T-cell (primary cell): ENCODE measurements at places on chromosomes 7 and 10. TPM values are rescaled to one million over a fixed set of nuclear protein-coding genes. Genes with fewer than 3 reads are reported as not detected.
A peak's percentile ranks its signal among the peaks of the same experiment; 100 is the strongest.

DNA sequence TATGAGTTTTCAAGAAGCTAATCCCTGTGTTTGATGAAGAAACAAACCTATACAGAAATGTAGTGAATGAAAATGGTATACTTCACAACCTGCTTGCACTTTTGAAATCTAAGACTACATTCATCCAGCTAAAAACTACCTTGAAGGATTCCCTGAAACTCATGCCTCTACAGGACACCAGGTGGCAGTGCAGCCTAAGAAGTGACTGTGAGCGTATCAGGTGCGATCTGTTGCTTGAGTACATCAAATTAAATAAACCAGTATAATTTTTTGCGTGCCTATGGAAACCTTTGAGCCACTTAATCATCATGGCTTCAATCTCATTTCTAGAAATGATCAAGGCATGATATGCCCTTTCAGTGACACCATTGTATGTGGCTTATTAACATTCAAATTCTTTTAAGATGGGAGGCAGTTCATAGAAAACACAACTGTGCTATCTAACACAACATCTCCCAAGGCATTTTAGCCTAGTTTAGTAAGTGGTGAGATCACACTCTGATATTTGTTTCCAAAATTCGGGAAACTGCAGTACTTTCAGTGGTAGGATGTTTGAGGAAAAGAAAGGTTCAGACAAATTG, 57.4 kb downstream of the PPP1R17 start:
- H3K4me3 ChIP-seq = no peak overlapping the region
- peak; percentile 2 for DNase-seq
- no peaks in the 10 kb centered on the region for H3K36me3 ChIP-seq
- no peaks in the 10 kb centered on the region for H3K4me1 ChIP-seq
- H3K27ac ChIP-seq = no peak overlapping the region
- peaks cover 3% of the 10 kb centered on the region for H3K27me3 ChIP-seq

GRCh38 chr7:130941322-130942210, 207.6 kb upstream of the KLF14 start:
- peak overlapping the region; percentile 90 for H3K27ac ChIP-seq
- no peaks in the 10 kb centered on the region for H3K27me3 ChIP-seq
- H3K4me1 ChIP-seq = no peaks in the 10 kb centered on the region
- H3K36me3 ChIP-seq = peaks cover 8% of the 10 kb centered on the region
- no peak for DNase-seq

DNA sequence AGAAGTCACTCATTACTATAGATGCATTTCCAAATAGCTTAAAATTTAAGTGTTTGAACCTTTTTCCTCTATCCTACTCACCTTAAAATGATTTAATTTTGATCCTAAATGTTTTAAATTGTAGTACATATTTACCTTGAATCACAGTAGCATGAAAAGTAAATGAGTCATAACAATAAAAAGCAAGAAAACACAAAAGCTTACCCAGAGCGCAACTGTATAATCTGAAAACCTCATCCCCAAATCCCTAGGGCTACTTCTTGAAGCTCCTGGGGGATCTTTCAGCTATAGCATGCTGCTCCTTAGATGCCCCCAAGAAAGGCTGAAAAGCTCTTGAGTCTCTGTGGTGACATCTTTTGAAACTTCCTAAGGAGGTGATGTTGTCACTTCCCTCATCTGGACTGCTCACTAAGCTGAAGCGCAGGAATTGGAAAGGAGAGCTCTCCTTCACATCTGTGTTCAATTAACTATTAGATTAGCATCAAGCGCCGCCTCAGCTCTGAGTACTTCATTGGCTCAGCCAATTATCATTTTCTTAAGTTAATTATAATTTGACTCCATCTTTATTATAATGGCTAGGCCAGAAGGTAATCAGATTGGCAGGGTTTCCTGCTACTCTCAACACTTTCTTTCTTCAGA, 60.2 kb downstream of the SEMA3E start:
- no peaks in the 10 kb centered on the region for H3K4me1 ChIP-seq
- no peaks in the 10 kb centered on the region for H3K36me3 ChIP-seq

The SNCG gene
- 0.41 TPM for total RNA-seq

The PROSER2 gene
- total RNA-seq = 4.0 TPM
